Placental pericyte (primary cell): ENCODE measurements at places on chromosomes 3 and 15. TPM values are rescaled to one million over a fixed set of nuclear protein-coding genes. Genes with fewer than 3 reads are reported as not detected.

The DOCK3 gene
- under 0.01 and 0.22 TPM in 2 replicates for total RNA-seq

The CCDC54 gene
- not detected in 2 replicates for total RNA-seq

The PIERCE2 gene
- total RNA-seq = 1.8 TPM in 1 of 2 replicates, not detected in the other

The GOLGA6L7 gene
- total RNA-seq = not detected in 2 replicates

The SPSB4 gene
- total RNA-seq = not detected in 2 replicates
